ENCODE measurements at places on chromosomes 7 and 10. TPM values are rescaled to one million over a fixed set of nuclear protein-coding genes. Genes with fewer than 3 reads are reported as not detected.

DNA sequence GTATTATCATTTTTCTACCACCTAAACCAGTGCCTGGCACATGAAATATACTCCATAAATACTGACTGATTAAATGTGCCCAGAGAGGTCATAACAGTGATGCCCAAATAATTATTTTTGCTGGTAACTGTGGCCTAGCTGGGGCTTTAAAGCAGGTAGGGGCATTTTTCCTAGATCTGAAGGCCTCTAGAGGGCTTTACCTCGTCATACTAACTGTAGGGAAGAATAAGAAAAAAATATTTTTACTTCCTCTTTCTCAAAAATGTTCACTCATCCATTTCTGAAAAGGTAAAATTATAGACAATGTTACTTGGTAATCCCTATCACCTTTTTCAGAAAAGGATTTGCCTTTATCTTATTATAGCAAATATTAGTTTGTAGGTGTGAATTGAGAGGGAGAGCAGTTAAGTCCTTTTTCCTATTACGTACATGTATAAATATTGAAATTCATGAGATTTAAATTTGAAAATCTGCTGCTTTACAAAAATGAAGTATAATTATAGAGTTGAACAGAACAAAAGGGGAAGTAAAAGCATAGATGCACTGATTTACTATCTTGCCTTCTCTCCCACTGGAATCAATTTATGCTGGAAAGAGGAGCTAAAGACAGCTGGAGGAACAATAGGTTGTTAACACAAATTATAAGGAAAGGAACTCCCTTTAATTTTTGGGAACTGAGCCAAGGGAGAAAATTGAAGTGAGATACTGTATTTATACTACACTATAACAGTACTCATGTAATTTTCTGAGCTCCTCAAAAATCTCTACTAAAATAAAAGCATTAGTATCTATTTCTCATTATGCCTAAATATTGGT is 71.5 kb upstream of the NOBOX start:
- DNase-seq = no peak

DNA sequence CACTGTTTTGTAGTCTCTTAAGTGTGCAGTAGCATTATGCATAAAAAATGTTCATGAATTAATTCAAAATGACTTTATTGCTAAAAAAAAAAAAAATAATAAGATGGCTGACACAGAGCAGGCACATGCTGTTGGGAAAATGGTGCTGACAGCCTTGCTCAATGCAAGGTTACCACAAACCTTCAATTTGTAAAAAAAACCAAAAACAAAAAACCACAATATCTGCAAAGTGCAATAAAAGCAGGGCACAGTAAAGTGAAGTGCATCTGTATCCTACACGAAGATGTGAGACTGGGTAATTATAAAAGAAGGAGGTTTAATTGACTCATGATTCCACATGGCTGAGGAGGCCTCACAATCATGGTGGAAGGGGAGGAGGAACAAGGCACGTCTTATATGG is 185.8 kb downstream of the USP6NL start:
- DNase-seq = no peak

GRCh38 chr7:41771717-41772116 is 68.8 kb upstream of the INHBA start:
- no peak for DNase-seq

DNA sequence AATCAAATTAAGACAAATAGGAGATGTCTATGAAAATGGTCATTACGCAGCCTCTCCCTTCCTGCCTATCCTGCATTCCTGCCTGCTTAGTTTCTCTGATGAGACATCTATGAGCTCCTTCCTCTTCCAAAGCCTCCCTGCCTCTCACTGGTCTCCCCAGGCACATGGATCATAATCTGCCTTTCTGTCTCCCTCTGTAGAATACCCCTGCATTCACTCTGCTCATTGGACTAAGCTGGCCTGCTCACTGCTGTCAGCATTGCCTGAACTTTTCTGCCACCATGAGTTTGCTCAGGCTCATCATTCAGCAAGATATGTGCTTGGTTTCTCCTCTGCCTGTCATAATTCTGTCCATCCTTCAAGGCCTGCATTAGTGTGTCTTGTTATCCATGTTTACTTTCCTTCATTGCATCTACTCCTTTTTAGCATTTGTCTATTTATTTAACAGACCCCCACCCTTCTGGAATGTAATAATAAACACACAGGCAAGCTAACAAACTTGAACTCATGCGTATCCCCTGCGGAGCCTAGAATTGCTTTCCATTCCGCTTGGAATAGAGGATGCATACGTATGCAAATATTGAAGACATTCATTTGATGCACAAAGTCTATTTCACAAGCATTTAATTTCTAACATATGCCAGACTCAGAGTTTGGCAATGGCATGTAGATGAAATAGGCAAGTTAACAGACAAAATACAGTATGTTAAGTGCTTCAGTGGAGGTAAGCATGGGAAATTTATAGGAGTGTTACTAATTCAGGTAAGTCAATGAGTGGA is 88.3 kb downstream of the PTPRZ1 start:
- DNase-seq = no peak

GRCh38 chr10:80497187-80498077 is 40.3 kb upstream of the SH2D4B start:
- DNase-seq = no peak

- no peak for DNase-seq
Observed at GRCh38 chr10:66836057-66836456, 89.8 kb upstream of the LRRTM3 start.

GRCh38 chr10:67790534-67791408 is 47.2 kb downstream of the DNAJC12 start:
- no peak for DNase-seq

DNA sequence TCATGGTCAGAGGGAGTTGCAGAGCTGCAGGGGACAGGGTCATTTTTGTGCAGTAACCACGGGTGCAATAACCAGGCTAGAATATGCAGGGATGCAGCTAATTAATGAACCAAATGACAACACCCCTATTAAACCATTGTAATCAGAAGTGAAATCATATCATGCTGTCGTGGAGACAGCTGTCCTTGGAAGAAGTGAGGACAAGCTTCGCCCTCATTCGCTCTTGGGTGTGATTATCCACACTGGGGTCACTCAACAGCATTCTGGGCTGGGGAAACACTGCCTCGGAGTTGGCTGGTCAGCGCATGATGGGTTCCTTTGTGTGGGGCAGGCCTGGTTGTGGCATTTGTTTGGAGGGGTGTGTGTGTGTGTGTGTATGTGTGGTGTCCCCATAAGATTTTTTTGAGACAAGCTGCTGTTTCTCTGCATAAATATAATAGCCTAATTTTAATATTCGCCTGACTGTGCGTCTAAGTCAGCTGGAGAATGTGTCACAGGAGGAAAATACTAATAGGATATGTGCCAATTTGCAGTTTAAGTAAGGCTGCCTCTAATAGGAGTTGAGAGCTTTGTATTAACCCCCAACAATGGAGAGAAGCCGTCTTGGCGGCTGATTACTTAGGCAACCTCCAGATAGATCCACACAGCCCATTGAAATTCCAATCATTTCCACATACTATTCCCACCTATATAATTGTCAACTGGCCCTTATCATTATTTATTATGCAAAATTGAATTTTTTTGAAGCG is 149.4 kb downstream of the DNAJB6 start:
- no peak for DNase-seq

GRCh38 chr7:30738026-30738915 is 13.7 kb upstream of the INMT start:
- no peak for DNase-seq

DNA sequence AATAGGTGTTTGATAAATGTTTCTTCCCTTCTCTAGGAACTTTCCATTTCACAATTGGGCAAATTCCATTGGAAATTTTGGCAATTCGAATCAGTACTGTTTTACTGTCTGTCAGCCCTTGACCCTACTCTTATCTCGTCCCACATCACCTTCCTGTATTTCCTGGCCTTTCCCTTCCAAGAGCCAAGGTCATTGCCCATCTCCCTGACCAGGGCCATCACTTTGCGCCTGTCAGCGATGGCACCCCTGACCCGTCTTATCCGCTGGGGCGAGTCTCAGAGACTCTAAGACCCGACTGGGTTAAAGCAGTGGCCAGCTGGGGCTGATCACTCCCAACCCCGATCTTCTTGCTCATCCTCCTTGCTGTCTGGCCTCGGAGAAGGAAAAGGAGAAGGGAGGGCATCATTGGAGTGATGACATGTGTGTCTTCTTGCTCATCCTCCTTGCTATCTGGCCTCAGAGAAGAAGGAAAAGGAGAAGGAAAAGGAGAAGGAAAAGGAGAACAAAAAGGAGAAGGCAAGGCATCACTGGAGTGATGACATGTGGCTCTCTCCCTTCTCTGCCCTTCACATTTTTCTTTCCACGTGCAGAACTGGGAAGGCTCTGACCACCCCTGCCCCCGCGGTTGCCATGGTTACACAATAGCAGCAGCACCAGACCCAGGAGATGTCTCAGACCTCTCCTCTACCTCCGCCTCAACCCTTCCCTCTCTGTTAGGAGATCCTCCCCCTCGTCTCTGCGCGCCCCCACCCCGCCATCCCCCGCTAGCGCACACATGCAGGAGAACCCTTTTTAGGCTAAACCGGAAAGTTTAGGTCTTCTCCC is 2.0 kb downstream of the SEMA3D start:
- DNase-seq = peak; percentile 49

- DNase-seq = no peak
Observed at GRCh38 chr10:114359041-114359952, 45.0 kb downstream of the AFAP1L2 start.

GRCh38 chr10:48981310-48981907 is 41.8 kb upstream of the LRRC18 start:
- DNase-seq = peak; percentile 82

- no peak for DNase-seq
Observed at GRCh38 chr7:73968487-73968886, 59.5 kb upstream of the ELN start.

DNA sequence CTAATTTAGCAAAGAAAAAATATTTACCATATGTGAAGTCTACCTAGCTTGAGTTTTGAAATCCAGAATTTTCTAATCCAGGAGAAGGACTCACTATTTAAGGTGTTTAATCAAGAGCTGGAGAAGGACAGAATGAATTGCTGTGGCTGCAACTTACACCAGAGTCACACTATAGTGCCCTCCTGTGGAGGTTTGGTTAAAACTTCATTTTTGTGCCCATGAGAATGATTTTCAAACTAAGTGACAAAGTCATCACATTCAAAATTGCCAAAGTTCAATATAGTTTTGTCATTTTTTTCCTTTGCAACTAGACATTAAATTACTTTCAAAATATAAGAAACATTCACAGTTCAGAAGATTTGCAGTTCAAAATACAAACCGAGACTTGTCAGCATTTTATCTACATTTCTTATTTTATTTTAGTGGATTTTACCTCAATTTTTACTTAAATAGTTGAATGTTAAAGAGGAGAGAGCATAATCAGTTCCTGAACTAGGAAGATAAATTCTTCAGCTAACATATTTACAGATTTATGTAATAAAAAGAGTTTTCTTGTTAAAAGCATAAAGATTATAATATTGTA is 70.7 kb downstream of the CABCOCO1 start:
- peak; percentile 41 for DNase-seq

DNA sequence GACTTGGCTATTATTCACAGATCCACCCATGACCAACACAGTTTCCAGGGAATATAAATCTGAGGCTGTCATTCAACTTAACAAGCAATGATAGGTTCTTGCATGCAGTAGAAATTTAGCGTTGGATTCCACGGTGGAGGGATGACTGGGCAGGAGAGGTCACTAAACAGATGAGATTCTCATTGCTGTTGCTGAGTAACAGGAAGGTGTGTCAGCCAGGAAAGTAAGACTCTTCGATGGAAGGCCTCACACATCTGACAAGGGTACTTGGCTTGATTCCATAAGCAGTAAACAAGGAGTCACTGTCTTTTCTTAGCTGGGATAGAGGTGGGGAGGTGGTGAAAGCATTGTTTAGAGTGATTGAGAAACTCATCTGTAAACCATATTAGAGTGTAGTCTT is 1152.0 kb downstream of the SORCS3 start:
- no peak for DNase-seq

- DNase-seq = no peak
Observed at GRCh38 chr7:90178166-90178565, 23.9 kb downstream of the STEAP1 start.

GRCh38 chr7:36633377-36633776 is 90.9 kb downstream of the AOAH start:
- no peak for DNase-seq

DNA sequence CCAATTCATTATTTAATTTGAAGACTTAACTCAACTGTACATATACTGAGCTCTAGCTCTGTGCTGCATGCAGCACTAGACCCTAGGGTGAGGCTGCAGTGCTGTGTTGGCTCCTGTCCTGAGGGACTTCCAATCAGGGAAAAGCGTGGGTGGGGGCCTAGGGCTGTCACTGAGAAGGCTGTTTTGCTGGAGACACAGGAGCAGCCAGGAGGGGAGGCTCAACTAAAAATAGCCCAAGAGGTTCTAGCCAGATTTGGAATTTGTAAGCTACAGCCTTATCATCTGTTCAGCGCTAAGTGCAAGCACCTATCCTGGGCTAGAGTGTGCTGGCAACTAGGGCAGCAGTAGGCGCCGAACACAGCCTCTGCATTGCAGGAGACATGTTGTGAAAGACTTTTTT is 121.1 kb downstream of the VWC2 start:
- DNase-seq = no peak

DNA sequence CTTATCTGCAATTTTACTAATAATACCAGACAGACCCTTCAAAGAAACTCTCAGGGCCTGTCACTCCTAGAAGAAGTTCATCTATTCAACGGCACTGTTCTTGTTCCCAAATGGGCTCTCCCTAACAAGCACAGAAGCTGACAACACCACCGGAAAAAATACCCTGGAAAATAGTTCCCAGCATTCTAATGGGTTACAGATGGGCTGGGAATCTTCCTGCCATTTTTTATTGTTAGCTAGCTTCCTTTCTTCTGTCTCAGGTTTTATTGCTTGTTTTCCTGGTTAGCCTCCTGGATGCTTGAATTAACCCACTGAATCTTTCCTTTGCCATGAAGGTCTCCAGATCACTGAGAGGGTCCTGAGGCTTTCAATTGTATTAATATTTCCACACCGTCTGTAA is 689.8 kb upstream of the NRP1 start:
- DNase-seq = no peak

EBLN1 gene
- not detected for total RNA-seq

BMPER gene
- 2.5 TPM for total RNA-seq

PON1 gene
- 1.5 TPM for total RNA-seq

TRIM24 gene
- 104 TPM for total RNA-seq

TMEM236 gene
- total RNA-seq = 0.05 TPM

PRSS2 gene
- total RNA-seq = 2.0 TPM

ZNF467 gene
- 64.2 TPM for total RNA-seq

ST8SIA6 gene
- total RNA-seq = 1.7 TPM

SCIN gene
- total RNA-seq = 8.2 TPM

CCL24 gene
- not detected for total RNA-seq

H2BK1 gene
- not detected for total RNA-seq

XRCC2 gene
- total RNA-seq = 2.9 TPM

PHKG1 gene
- total RNA-seq = not detected

BAIAP2L1 gene
- total RNA-seq = 20.6 TPM

Data from endothelial cell (in vitro differentiated cells).